ENCODE measurements at places on chromosomes 5 and 9.

DNA sequence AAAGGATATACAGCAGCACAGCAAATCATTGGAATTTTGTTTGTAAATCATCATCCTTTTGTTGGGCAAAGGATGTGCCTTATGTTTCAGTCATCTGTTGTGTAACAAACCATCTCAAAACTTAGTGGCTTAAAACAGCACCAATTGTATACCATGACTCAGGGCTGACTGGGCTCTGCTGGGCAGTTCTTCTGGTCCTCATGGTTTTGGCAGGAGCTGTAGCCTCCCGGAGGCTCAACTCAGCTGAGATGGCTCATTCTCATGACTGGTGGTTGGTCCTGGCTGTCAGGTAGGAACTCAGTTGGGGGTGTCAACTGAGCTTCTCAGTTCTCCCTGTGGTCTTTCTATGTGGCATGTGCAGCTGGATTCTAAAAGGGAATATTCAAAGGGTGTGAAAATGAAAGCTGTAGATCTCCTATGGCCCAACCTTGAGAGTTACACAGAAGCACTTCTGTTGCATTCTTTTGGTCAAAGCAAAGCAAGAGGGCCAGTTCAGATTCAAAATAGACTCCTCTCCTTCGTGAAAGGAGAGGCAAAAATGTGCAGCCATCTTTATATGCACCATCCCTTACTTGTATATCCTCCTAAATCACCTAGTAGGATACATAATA is 39.1 kb upstream of the CPEB4 start:
- DNase-seq: peak; percentile 61

GRCh38 chr9:94645901-94646300 is 6.6 kb upstream of the FBP1 start:
- DNase-seq: no peak

- DNase-seq: peak; percentile 42
Measured at GRCh38 chr5:81778642-81779041, 27.7 kb upstream of the SSBP2 start.

DNA sequence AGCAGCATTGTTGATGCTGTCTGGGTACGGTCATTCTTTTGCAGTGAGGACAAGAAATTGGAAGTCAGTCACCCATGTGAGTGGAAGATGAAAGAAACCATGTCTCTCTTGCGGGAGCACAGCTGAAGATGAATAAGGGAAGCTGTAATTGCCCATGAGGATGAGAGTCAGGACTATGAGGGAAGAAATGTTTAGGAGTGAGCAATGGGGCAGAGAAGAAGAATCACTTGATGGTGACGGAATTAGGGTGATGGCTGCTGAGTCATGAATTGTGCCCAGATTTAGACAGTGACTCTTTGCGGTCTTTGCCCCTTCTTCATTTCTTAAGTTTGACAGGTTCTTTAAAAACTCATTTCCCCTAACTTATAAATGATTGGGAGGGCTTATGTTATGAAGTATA is 183.3 kb downstream of the MAST4 start:
- no peak for DNase-seq

- DNase-seq: peak; percentile 13
Measured at GRCh38 chr5:112004867-112005622, 248.1 kb upstream of the NREP start.

GRCh38 chr5:149938279-149938678 is 6.3 kb downstream of the PDE6A start:
- DNase-seq: peak; percentile 93

- no peak for DNase-seq
Measured at GRCh38 chr5:169013208-169013728, 287.7 kb downstream of the SLIT3 start.

DNA sequence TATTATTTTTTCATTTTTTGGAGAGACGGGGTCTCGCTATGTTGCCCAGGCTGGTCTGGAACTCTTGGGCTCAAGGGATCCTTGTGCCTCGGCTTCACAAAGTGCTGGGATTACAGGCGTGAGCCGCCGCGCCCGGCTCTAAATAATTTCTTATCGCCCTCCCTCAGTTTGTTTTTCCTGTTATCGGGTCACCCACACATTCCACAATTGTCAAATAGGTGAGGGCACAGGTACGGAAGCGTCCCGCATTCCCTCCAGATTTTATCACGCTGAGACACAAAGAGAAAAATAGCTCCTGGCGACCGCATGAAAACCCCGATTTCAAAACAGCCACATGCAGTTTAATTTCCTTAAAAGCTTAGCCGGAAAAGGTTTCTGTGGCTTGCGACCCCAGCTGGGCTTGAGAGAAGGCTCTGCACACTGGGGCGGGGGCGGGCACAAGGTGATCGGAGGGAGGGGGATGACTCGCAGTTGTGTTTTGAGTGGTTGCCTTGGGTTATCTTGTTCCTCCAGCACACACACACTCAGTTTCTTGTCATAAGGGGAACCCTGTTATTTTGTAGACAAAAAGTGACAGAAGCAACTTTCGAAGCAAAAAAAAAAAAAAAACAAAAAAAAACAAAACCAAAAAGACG is 717 bp upstream of the IQGAP2 start:
- DNase-seq: no peak

DNA sequence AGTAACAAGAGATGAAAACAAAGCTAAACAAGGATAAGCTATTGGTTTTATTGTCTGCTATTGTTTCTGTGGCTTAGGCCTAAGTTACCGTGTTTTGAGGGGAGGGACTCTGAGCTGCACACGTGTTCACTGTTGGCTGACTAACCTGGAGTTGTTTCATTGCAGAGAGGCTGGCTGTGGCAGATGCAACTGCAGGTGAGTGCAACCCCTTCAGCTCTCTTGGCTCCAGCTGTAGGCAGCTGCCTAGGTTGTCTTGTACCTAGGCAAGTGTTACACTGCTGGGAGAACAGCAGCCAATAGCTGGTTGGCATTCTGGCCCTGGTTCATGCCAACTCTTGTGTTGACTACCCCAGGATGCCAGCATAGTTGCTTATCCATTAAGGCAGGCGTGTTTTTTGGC is 17.6 kb upstream of the MATR3 start:
- DNase-seq: no peak

GRCh38 chr5:150092159-150092787 is 5.9 kb upstream of the CSF1R start:
- DNase-seq: no peak

DNA sequence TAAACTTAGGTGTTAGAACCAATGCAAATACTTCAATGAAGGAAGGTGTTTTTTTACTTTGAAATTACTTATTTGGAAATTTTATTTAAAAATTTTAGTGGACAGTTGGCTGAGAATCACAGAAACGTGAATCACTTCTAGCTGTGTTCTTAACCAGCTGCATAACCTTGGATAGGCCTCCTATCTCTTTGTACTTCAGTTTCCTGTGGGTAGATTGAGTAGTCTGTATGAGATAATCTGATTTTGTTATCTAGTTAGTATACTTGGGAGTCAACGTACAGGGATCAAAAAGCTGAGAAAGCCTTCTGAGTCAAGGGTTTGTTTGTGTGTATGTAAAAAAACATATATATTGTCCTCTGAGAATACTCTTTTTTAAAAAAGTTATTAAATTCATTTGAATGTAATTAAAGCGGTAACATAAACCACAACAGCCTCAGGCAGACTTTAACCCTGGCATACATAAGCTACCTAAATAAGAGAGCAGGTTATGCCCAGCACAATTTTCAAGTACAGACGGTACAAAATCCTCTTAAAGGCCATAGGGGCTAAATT is 38.1 kb upstream of the ZCCHC7 start:
- no peak for DNase-seq

GRCh38 chr5:166505067-166505466 is 1786.4 kb upstream of the WWC1 start:
- no peak for DNase-seq

DNA sequence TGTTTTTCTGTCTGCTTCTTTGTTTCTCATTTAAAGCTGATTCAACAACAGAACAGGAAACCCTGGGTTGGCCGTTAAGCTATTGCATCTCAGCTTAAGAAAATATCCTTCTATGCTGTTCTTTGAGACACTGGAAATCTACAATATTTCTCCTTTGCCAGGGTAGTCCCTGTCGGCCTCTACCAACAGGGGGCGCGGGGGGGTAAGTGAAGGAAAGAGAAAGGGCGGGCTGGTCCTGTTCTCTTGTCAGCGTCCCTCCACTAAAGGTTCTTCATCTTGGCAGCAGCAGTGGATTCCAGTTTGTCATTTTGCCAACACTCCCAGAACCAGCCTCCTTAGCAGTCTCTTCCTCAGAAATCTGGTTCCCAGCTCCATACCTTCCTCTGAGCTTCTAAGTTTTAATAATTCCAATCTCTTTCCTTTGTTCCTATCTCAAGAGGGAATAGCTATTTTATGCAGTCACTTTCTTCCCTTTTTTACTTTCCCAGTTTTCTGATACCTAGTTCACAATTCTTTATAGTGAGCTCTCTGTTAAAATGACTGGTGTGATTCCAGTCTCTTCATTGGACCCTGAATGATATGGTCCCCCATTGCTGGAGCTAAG is 222.3 kb downstream of the GLIS3 start:
- peak; percentile 86 for DNase-seq

DNA sequence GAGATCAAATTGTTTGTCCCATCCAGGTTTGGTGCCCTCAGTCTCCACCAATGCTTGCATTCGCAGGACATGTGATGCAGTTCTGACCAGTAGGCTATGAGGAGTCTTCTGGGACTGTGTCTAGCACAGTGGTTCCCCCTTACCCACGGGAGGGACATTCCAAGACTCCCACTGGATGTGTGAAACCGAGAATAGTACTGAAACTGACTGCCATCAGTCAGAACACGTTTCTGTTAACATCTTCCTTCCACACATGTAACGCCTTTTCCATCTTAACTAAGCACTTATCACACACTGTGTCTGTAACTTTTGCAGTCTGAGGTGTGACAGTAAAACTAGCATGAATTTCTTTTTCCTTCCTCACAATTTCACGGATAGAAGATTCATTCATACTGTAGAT is 74.7 kb downstream of the PTTG1 start:
- DNase-seq: no peak

GRCh38 chr5:157197086-157197485 is 16.4 kb downstream of the ITK start:
- no peak for DNase-seq

GRCh38 chr5:88836195-88836838 is 46.7 kb downstream of the MEF2C start:
- peak; percentile 6 for DNase-seq

DNA sequence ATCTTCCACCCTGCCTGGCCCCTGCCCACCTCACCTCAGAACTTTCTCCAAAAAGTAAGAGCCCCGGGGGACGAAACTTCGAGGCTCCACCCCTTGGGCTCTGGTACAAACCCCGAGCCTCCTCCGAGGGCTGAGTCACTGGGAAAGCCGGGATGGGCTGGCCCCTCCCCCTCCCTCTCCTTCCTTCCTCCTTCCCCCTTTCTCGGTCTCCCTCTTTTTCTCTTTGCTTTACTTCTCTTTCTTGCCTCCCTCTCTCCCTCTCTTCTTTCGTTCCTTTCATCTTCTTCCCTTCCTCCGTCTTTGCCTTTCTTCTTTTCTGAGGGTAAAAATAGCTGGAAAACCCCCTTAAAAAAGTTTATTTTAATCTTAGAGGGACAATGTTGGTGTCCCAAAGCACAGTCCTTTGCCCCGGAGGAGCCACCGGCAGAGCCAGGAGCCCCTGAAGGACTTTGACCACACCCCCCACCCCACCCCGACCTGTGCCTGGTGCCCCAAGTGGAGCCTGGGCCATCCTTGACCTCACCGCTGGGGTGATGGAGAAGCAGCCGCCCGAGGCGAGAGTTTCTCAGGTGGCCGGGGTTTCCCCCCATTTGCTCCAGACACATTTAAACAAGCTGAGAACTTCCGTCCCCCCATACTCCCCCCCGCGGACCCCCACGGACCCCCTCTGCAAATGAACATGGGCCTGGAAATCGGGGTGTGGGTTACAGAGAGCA is 5.7 kb upstream of the NOTCH1 start:
- DNase-seq: peak; percentile 70

GRCh38 chr5:149166128-149166527 is 24.8 kb downstream of the ABLIM3 start:
- no peak for DNase-seq

DNA sequence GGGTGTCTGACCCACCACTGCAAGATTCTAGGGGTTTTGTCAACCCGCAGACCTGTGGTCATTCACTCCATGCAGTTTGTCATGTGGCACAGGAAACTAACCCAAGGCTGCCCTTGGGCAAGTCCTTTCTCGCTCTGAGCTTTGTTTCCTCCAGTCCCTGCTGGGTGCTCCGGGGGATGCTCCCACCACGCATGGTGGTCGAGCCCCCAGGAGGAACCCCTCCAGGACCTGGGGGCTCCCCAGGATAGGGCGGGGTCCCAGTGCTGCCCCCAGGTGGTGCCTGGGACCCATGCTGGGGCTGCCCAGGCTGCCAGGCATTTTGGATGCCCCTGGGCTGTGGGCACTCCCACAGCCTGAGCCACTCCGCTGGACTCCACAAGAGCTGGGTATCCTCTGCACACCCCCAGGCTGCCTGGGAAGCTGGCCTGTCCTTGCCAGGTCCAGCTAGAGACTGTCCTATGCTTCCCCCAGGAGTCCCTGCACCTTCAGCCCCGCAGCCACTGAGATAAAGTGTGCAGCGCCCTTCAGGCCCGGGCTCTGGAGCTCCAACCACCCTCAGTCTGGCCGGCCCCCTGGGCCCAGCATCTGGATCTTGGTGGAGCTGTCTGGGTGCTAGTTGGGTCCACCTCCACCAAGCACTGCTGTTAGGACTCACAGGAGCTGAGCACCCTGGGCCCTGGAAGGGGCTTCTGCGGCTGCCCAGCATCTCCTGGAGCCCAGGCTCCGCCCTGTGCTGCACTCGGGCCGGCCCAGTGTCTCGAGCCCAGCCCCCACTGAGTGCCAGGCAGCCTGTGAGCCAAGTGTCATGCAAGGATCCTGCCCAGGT is 104.3 kb downstream of the PHF2 start:
- DNase-seq: no peak

GRCh38 chr5:104734046-104734445 is 1171.5 kb upstream of the NUDT12 start:
- DNase-seq: no peak

- no peak for DNase-seq
Measured at GRCh38 chr5:14995229-14995628, 123.7 kb upstream of the ANKH start.

All from NCI-H226 (cell line).